Tibial nerve (tissue), 4 donors: ENCODE measurements at places on chromosomes 6 and 20.

DNA sequence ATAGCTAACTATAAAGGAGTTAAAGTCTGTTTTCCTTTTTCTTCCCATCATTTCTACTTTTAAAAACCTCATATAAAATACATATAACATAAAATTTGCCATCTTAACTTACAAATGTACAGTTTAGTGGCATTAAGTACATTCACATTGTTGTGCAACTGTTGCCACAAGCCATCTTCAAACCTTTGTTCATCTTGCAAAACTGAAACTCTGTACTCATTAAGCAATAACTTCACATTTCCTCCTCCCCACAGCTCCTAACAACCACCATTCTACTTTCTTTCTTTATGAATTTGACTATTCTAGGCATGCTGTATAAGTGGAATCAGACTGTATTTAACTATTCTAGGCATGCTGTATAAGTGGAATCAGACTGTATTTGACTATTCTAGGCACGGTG is 4.5 kb downstream of the CCDC170 start:
- H3K4me1 ChIP-seq, result peaks cover 18% of the 10 kb centered on the region
- no peak overlapping the region for H3K27ac ChIP-seq
- no peak for DNase-seq
- no peaks in the 10 kb centered on the region for H3K27me3 ChIP-seq

DNA sequence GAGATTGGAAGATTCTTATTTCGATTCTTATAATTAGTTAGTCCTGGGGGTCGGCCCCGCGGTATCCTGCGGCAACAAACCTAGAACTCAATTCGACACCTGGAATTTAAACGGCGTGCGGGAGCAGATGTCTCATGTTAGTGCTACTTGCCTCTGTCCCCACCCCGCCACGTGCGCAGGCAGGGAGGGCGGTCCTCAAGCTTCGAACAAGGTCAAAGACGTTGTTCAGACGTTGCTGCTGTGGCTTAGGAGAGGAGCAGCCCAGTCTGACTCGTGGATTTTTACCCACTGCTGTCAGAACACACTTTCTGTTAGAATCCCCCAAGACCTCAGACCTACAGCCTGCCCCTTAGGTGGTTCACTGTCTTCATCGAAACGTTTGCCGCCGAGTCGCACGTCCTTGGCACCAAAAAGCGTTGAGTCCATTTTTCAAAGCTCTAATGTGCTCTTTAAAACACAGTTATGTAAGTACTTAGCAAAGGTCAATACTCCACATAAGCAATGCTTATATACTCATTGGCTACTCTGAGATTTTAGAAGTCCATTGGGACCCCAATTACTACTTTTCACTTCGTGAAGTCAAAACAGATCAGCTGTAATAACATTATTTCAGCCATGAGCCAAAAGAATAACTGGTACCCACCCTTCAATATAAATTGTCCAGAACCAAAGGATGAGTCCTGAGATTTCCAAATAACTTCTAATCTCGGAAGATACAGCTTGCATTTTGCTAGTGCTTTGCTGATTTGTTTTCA is 2.7 kb upstream of the C6orf62 start:
- H3K27me3 ChIP-seq, result no peaks in the 10 kb centered on the region
- peaks cover 10% of the 10 kb centered on the region for H3K4me1 ChIP-seq
- no peak for DNase-seq
- H3K36me3 ChIP-seq, result peaks cover 3% of the 10 kb centered on the region
- H3K4me3 ChIP-seq, result peak overlapping the region; percentile 31

DNA sequence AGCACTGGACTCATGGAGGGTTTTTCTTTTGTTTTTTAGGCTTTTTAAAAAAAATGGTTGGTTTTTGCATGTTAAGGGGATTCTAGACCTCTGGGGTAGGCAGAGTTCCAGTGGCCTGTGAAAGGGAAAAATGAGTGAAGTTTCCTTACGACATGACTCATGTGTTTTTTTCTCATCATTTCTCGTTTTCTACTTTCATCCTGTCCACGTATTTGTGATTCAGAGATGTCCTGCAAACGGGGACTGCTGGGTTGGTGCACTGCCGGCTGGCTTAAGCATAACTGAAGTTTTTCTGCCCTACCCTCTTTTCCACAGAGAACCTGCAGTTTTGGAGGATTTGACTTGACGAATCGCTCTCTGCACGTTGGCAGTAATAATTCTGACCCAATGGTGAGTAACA is 182.3 kb downstream of the SASH1 start:
- H3K4me1 ChIP-seq, result no peaks in the 10 kb centered on the region
- H3K36me3 ChIP-seq, result no peaks in the 10 kb centered on the region
- no peak for DNase-seq
- H3K4me3 ChIP-seq, result no peak overlapping the region
- H3K27me3 ChIP-seq, result no peaks in the 10 kb centered on the region

DNA sequence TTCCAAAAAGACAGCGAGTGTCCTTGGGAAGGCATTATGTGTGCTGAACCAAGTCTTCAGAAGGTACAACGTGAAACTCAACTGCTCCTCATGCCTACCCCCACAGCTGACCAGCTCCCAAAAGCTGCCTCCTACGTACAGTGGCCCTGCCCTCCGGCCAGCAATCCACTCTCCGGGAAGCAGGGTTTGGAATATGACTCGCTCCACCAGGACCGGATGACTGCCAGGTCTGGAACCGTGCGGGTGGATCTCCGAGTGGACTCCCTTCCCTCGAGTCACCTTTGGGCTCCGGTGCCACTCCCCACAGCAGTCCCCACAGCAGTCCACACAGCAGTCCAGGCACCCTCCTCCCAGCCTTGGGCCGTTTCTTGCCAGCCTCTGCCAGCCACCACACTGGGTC is 4.3 kb downstream of the ZBTB46 start:
- H3K36me3 ChIP-seq, result no peaks in the 10 kb centered on the region
- no peak overlapping the region for H3K4me3 ChIP-seq
- no peaks in the 10 kb centered on the region for H3K4me1 ChIP-seq

- no peak overlapping the region for H3K27ac ChIP-seq
- H3K36me3 ChIP-seq, result no peaks in the 10 kb centered on the region
- no peak for DNase-seq
Observed at GRCh38 chr20:62212299-62212698, 7.8 kb downstream of the HRH3 start.

- H3K4me1 ChIP-seq, result no peaks in the 10 kb centered on the region
- no peaks in the 10 kb centered on the region for H3K36me3 ChIP-seq
- DNase-seq, result no peak
- no peak overlapping the region for H3K27ac ChIP-seq
Observed at GRCh38 chr6:170423814-170424603, 117.5 kb downstream of the FAM120B start.

DNA sequence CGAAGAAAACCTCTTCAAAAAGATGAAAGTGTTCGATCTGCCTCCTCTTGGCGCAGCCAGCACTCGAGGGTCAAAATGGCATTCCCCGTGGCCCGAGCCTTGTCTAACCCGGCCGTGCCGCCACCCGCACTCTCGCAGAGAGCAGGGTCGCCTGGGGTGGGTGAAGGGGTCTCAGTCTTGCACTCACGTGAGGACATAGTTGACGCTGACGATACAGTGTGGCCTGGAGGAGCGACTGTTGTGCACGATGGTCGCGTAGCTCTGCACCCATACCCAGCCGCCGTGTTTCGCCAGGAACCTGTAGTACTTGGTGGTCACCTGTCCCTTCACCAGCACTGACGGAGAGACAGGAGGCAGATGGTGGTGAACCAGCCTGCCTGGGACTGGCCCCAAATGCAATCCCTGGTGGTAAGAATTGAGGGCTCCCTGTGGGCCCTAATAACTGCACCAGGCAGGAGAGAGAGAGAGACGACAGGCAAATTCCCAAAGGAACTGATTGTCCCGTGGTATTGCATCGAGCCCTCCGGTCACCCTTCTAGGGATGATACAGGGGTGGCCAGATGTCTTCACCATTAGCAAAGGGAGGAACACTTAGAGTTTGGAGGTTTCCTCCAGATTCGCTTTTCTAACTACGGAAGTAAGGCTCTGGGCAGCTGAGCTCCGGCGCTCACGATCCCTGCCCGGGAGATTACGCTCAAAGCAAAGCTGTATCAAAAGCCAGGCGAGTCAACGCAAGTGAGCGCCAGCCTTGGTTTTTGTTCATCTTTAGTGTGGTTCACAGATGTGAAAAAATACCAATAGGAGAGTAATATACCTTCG is 17.4 kb downstream of the SIM1 start:
- DNase-seq, result no peak
- no peak overlapping the region for H3K27ac ChIP-seq
- H3K4me3 ChIP-seq, result peak overlapping the region; percentile 16
- no peaks in the 10 kb centered on the region for H3K36me3 ChIP-seq
- H3K27me3 ChIP-seq, result no peaks in the 10 kb centered on the region
